ENCODE measurements at places on chromosomes 13 and 19.

GRCh38 chr19:47680858-47681332 is 32.3 kb upstream of the EHD2 start:
- no peak for DNase-seq

GRCh38 chr19:10727685-10728201 is 9.9 kb downstream of the DNM2 start:
- DNase-seq: no peak

DNA sequence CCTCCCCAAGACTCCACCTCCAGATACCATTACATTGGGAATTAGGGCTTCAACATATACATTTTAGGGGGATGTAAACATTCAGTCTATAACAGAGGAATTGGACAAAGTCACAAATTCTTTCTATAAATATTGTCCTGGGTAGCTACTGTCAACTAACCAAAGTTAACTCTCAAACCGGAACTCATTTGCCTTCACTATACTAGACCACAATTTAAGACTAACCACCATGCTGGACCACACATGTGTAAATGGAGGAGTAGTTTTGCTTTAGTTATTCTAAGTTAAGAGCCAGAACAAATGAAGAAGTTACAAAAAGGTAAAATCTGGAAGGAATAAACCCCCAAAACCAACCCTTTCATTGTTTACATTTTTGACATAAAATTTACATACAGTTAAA is 222.8 kb downstream of the NDFIP2 start:
- DNase-seq: no peak

DNA sequence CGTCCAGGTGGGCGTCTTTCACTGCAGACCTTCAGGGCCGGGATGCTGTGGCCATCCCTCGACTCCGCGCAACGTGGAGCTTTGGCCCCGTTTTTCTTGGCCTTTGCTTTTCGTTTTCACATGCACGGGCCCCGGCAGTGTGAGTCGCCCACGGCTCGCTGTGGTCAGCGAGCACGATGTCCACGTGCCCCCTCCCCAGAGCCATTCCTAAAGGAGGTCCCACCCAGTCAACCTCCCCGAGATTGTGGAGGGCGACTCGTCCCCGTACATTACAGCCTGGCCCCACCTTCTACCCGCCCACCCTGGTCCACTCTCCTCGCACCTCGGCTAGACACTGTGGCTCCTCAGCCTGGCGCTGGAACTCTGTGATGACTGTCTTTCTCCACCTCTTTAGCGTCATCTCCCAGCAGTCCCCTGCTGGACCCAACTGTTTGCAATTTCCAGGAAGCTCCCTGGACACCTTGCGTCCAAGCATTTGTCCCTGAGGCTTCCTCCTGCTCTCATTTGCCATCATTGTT is 405 bp downstream of the ZNF446 start:
- DNase-seq: no peak

GRCh38 chr19:16031872-16032200 is 44.5 kb upstream of the TPM4 start:
- no peak for DNase-seq

DNA sequence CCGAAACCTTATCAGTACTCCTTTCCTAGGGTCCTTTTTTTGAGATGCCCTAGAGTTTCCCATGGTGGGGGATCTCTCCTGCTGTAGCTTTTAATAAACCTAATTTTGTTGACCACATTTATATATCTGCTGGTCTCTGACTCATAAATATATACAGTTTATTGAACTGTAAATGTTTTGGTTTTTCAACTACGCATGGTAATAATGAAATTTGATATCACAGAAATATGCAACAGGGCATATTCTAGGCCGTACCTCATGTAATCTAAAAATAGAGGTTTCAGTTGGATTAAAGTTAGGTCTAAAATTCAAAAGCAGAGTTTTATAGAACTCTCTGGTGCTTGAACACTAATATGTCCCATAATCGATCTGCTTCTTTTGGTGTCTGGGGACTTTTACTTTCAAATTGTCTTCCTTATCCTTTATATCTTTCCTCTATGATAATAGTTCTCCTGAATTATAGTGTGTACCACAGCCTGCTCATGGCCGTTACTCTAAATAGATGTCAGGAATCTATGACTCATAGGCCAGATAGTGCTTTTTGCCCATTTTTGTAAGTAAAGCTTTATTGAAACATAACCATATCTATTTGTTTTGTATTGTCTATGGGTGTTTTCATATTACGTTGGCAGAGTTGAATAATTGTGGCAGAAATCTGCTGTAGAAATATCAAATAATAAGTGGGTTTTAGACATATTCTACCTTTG is 324.8 kb upstream of the PCDH9 start:
- DNase-seq: no peak

DNA sequence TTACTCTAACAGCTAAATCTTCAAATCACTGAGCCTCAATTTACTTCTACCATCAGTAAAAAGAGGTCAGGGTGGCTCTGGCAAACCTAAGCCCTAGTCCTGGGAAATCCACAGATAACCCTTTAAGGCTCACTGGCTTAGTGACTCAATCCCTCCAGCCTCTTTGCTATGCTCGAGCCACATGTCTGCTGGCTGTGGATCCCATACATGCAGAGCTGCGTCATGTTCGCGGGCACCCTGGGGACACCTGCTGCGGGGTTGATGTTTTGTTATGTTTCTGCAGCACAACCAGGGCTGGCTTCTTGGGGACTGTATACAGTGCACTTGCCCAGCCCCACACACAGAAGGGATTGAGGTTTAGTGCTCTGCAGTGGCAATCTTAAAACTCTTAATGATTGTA is 41.6 kb upstream of the C13orf42 start:
- no peak for DNase-seq

DNA sequence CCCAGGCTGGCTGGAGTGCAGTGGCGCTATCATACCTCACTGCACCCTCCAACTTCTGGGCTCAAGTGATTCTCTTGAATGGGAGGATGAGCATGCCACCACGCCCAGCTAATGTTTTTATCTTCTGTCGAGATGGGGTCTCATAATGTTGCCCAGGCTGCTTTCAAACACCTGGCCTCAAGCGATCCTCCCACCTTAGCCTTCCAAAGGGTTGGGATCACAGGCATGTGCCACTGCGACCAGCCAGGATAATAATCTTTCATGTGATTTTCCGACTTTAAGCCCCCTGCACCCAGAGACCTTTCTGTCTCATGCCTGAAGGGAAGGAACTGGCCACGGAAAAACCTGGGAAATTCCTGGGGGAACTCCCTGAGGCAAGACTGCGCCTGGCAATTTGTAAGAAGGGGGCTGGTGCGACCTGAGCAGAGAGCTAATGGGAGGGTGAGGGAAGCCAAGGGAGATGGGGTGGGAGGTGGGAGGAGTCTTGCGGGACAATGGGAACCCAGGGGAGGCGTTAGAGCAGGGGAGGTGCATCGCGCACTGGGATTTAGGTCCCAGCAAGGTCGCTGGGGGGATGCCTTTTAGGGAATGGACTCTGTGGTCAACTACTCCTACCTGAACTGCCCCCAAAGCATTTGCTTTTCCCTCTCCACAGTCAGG is 1.2 kb upstream of the CCDC124 start:
- no peak for DNase-seq

Data from stimulated activated CD4-positive, alpha-beta T cell treated with anti-CD3 and anti-CD28 coated beads, Interleukin-4, amount 100 ng/mL, for 1 hour (primary cell).